ENCODE measurements at places on chromosomes 7 and 10.

GRCh38 chr7:95066737-95067530, 159.5 kb downstream of the PPP1R9A start:
- DNase-seq = no peak

- DNase-seq = no peak
Observed at GRCh38 chr10:34886906-34887642, 72.0 kb upstream of the PARD3 start.

DNA sequence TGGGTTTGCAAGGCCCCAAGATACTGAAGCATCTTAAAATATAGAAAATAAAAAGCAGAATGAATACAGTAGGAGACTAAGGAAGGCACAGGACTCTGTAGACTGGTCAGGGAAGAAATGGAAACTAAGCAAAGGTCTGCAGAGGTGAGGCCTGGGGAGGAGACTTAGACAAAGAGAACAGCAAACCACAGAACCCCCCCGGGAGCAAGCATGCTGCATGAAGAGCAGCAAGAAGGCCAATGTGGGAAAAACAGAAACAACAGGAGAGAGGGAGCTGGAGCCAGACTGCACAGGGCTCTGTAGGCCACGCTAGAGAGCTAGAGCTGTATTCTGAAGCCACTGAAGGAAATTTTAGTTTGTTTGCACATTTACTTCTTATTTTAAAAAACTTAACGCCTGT, 45.7 kb upstream of the ARID5B start:
- no peak for DNase-seq

DNA sequence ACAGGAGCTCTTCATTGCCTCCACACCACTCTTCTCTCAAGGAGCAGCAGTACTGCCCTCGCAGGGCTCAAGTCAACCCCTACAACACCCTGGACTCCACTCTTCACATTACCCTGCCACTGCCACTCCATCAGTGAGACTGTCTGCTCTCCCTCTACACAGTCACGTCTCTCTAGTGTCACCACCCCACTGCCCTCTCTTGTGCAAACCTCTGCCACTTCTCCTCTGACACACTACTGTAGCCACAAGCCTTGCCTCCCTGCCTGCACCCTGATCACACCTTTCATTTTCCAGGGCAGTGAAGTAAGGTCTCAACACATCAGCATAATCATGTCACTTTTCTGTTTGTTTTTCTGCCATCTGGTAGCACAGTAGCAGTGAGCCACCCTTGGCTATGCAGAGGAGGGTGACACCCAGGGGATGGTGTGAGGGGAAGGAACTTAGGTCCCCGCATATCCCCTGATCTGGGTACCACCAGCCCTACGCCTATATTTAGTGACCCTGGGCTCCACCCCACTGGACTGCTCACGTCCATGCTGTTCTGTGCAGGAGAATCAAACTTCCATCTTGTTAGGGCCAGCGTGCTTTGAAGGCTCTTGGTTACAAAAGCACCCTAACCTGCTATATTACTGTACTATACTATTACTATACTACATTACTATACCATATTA, 1.6 kb downstream of the C10orf143 start:
- DNase-seq = peak; percentile 8

- DNase-seq = no peak
Observed at GRCh38 chr10:99449023-99449422, 18.6 kb upstream of the GOT1 start.

DNA sequence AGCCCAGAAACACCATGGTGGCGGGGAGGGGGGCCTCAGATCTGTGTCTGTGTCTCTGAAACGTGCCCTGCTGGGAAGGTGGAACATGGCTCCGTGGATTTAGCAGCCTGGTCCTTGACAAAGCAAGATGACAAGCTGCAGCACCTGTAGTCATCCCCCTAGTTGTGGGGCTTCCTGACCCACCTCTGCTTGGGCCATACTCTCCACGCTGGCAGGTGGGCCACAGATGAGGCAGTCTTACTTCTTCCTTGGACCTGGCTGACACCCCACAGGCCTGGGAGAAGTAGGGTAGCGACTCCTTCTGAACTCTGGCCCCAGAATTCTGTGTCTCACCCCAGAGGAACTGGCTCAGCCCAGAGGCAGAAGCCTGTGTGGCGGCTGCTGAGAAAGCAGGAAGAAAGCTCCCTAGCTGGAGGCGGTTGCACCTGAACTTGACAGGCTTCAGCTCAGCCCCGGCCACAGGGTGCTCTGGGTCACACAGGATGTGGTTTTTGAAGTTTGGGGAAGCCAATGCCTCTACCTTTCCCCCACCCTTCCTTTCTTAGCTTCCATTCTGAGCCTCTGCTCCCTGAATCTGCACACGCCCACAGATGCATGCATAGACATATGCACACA, 113.9 kb downstream of the ABLIM1 start:
- DNase-seq = peak; percentile 54

GRCh38 chr7:21922605-21923004, 23.1 kb downstream of the CDCA7L start:
- DNase-seq = no peak

DNA sequence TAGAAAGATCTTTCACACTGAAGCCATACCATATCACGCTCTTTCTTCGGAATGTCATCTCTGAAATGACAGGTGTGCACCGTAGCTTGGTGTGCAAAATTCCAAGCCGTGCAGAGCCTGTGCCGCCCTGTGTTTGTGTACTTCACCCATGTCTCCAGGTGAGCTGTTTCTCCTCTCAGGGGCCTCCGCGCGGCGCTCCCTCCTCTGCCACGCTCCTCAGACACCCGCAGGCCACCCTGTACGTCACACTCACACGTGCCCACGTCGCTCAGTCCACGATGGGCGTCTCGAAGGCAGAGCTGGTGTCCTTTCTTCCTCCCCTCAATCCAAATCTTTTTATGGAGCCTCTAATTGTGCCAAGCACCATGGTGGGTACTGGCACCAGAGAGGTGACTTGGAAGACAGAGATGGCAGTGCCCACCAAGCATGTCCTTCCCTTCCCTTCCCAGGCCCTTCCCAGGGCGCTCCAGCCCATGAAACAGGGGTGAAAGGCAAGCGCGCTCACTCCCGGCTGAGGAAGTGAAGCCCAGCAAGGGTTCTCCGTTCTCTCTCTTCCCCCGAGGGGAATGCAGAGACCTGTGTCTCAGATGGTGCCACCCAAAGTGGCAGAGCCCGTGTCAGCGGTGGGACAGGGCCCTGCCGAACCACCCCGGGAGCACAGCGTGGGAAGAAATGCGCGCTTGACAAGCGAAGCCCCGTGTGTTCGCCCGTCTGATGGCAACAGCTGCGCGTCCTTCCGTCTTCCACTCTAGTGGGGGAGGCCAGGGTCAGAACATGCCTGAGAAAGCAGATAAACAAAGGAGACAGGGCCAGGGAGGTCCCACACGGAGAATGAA, 292.5 kb upstream of the SHH start:
- no peak for DNase-seq

DNA sequence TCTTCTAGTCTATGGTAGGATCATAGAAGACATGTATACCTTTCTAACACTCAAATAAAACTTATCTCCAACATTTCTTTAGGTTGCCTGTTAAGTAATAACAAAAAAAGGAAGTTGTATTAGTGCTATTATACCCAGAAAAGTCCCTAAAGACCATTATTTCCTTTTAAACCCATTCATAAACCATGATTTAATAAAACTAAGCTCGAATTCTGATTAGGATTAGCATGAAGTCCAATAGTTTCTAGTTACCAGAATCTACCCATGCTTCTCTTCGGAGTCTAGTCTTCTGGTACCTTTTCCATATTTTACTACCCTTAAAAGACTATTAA, 62.7 kb downstream of the USP6NL start:
- no peak for DNase-seq

GRCh38 chr7:48031111-48031510, 2.2 kb upstream of the SUN3 start:
- no peak for DNase-seq

DNA sequence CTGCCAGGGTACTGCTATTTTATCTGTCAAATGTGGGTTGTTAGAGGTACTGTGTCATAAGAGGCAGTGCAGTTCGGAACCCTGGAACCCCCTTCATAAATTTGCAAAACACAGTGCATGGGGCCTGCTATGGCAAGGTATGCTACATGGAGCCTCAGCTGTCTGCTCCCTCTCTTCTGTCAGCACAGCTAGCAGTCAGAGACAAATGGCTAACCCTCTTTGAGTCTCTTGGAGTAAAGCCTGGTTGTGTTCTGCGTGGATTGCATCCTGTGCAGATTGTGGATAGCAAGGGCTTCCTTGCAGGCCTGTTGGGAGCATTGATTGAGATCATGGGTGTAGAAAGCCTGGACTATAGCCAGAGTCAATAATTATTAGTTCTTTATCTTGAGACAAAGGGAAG, 397.8 kb downstream of the AUTS2 start:
- no peak for DNase-seq

DNA sequence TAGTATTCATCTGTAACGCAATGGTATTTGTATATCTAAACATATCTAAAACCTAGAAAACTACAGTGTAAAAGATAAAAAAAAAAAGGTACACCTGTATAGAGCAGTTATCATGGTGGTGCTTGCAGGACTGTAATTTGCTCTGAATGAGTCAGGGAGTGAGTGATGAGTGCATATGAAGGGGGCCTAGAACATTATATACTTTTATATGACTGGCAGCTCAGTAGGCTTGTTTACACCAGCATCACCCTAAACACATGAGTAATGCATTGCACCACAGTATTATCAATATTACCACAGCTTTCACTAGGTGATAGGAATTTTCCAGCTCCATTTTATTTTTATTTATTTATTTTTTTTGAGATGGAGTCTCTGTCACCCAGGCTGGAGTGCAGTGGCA, 40.8 kb downstream of the TRIM24 start:
- DNase-seq = no peak

DNA sequence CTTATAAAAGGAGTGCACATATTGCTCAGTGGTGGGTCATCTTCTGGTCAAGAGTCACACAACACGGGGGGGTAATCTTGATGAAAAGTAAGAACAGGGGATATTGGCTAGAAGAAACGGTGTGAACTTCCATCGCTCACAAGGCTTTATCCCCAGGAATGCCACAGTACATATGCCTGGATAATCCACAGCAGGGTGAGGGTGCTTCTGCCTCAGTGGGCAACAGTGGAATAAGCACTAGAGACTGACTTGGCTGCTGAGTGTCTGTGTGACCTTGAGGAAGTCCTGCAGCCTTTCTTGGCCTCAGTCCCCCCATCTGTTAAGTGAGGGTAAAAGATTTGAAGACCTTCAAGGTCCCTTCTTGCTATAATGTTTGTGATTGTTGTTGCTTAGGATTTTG, 44.9 kb upstream of the SHH start:
- no peak for DNase-seq

DNA sequence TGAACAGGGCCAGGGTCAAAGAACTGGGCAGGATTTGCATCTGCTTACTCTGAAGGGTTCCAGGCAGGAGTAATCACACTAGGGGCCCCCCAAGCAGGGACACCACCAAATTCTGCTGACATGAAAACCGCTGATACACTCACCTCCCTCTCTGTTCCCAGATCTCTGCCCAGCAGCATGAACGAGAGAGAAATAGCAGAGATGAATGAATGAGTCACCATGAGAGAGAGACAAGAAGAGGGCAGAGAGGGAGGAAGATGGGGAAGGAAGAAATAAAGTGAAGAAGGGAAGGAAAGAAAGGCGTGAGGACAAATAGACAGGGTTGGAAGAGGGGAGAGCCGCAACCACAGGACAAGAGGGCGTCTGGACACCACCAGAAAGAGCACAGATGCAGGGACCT, 285.9 kb upstream of the NEBL start:
- no peak for DNase-seq

DNA sequence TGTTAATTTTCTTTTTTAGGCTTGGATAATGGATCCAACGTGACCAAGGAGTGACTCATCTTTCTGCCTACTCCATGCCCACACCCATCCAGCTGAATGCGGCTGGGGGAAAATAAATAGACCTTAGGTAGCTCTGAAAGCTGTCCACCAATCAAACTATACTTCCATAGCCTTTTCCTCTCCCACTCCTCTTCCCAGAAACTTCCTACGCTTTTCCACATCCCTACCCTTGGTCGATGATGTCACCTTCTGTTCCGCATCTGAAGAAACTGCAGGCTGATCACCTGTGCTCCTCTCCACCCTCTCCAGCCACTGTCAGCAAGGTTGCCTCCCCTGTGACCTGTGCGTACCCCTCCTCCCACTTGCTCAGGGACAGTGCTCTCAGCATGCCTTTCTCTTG, 359.8 kb upstream of the KLF6 start:
- no peak for DNase-seq

- DNase-seq = no peak
Observed at GRCh38 chr10:24690961-24691512, 32.6 kb downstream of the ARHGAP21 start.

DNA sequence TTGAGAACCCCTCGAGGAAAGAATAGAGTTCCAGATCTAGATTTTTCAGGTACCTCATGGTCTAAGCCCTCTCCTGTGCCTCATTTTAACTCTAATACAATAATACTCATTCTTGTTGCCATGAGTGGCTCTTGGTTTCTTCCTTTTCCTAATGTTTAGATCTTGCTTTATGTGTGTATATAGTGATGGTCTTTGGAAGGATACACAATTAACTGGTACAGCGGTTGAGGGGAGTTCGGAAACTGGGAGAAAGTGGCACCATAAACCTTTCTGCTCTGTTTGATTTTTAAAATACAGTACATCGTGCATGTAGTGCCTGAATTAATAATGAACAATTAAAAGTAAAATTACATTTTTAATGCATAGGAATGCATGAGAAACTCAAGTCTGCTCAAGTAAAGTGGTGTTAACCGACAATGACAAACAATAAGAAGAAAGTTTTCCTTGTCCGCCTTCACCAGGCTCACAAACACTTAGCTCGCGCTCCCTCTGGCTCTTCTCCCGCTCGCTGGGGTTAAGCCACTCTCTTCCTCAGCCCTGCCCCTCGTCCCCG, 386 bp upstream of the EIF4EBP2 start:
- no peak for DNase-seq

GRCh38 chr10:89879121-89879520, 177.7 kb downstream of the KIF20B start:
- no peak for DNase-seq
